ENCODE measurements at places on chromosomes 5 and 9.

GRCh38 chr9:17597977-17598376, 19.1 kb downstream of the SH3GL2 start:
- DNase-seq: no peak

GRCh38 chr5:135842737-135843136, 8.3 kb downstream of the SLC25A48 start:
- DNase-seq: no peak

GRCh38 chr9:79465156-79465555, 106.6 kb upstream of the TLE4 start:
- DNase-seq: no peak

DNA sequence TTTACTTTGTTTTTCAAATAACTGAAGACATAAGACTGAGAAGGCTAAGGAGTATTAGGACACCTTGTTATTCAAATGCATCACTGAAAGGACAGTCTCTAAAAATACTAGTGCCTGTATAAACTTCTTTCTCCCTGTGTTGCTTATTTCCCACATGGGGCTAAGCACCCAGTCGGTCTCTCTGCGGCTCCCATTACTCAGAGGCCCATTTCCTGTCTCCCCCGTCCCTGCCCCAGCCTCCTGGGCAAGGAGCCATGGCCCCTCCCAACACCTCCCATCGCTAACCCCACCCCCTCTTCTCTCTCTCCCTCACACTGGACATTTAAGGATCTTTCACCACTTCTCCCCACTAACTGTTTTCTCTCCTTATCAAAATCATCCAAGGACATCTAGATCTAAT, 81.9 kb downstream of the EBF1 start:
- DNase-seq: no peak

DNA sequence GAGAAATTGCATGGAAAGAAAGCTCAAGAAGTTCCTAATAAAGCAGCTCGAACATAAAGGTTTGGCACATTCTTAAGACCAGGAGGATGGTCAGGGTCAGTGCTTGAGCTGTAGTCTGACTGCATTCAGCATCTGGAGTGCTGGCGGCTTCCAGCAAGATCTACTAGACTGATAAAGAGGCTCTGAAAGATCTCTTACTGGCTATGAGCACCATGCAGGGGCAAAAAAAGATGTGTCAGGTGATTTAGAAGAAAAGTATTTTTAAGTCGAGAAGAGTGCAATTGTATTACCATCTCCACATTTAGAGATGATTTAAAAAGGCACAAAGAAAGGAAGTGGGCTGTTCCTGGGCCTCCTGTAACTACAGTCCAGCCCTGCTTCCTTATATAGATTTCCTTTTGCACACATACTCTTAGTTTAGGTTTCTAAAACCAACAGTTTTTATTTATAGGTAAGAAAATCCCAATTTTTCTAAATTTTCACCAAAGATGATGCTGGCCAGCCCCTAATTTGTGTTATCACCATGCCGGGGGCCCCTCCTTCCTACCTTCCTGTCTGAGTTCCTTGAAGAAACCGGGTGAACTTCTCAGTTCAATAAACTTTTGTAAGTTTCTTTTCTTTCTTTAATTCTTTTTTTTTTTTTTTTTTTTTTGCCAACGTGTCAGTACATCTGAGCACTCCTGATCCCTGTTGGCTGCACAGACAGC, 65.9 kb upstream of the PLPP1 start:
- DNase-seq: no peak

GRCh38 chr9:81602887-81603680, 86.3 kb downstream of the TLE1 start:
- DNase-seq: no peak

- no peak for DNase-seq
Measured at GRCh38 chr5:10488144-10488543, 46.5 kb downstream of the ROPN1L start.

DNA sequence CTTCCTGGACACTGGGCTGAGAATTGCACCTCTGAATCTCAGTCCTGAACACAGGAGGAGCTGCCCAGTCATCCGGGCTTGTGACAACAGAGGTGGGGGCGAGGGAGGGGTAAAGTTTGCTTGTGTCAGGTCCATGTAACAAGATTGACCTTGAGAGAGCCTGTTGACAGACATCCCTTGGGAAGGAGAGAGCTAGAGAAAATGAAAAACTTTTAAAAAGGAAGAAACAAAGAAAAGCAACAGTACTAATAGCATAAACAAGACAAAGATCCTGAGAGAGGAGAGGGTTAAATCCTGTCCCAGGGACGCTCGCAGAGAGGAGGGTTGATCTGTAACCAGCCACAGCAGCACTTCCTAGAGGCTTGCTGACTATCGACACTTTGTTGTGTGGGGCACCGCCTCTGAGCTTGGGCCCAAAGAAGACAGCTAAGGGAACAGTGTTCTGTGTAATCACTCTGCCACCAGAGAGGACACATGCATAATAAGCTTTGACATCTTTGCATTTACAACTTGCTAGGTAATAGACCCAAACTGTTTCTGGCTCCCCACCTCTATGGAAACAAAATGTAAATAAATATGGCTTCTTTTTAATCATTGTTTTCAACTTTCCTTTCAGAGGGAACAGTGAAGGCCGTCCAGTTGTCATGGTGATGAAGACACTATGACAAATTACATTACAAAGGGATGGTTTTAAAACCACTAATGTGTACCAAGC, 363.7 kb downstream of the CSNK1G3 start:
- no peak for DNase-seq

DNA sequence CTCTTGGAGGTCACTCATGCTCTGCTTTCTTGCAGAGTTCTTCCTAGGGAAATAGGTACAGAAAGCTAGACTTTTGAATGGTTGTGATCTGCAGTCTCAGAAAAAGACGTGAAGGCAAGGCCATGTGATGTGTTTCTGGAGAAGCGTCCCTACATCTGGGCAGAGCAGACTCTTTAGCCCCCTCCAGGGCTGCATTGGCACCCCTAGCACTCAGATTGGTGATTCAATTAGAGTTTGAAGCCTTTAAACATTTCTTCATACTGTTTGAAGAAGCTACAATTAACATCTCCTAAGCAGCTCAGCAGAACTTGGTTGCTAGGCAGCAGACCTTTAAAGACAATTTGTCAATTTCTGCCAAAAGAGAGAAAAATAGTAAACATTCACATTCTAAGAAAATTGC, 21.6 kb downstream of the JADE2 start:
- DNase-seq: no peak

DNA sequence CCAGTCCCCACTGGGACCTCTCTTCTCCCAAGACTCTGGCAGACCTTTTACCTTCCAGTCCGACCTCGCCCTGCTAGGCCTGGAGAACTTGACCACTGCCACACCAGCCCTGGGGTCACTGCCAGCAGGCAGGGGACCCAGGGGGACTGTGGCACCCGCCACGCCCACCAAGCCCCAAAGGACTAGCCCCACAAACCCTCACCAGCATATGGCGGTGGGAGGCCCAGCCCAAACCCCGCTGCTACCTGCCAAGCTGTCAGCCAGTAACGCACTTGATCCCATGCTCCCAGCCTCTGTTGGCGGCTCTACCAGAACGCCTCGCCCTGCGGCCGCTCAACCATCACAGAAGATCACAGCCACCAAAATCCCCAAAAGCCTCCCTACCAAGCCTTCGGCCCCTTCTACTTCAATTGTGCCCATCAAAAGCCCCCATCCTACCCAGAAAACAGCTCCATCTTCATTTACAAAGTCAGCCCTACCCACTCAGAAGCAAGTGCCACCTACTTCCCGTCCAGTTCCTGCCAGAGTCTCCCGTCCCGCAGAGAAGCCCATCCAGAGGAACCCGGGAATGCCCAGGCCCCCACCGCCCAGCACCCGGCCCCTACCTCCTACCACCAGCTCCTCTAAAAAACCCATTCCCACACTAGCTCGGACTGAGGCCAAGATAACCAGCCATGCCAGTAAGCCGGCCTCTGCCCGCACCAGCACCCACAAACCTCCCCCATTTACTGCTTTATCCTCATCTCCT, 13.1 kb downstream of the COL27A1 start:
- no peak for DNase-seq

DNA sequence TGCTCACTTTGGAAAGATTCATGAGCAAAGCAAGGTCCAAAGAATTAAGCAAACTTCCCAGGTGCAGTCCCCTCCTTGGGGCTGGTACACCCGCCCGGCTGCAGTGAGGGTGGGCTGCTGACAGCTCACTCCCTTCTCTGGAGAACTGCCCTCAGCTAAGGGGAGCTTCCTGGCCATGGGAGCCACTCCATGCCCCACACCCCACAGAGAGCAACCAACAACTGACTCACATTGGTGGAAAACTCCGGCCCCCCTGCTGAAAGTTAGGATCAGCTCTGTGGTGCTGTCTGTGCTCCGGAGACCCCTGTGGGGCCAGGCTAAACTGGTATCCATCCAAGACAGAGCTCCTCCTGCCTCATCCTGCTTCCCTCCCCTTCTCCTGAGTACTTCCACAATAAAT, 223.0 kb downstream of the GABBR2 start:
- no peak for DNase-seq

DNA sequence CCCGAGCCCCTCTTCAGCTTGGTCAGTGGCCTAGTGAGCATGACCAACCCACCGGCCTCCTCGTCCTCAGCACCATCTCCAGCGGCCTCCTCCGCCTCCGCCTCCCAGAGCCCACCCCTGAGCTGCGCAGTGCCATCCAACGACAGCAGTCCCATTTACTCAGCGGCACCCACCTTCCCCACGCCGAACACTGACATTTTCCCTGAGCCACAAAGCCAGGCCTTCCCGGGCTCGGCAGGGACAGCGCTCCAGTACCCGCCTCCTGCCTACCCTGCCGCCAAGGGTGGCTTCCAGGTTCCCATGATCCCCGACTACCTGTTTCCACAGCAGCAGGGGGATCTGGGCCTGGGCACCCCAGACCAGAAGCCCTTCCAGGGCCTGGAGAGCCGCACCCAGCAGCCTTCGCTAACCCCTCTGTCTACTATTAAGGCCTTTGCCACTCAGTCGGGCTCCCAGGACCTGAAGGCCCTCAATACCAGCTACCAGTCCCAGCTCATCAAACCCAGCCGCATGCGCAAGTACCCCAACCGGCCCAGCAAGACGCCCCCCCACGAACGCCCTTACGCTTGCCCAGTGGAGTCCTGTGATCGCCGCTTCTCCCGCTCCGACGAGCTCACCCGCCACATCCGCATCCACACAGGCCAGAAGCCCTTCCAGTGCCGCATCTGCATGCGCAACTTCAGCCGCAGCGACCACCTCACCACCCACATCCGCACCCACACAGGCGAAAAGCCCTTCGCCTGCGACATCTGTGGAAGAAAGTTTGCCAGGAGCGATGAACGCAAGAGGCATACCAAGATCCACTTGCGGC, 1.8 kb downstream of the EGR1 start:
- no peak for DNase-seq

DNA sequence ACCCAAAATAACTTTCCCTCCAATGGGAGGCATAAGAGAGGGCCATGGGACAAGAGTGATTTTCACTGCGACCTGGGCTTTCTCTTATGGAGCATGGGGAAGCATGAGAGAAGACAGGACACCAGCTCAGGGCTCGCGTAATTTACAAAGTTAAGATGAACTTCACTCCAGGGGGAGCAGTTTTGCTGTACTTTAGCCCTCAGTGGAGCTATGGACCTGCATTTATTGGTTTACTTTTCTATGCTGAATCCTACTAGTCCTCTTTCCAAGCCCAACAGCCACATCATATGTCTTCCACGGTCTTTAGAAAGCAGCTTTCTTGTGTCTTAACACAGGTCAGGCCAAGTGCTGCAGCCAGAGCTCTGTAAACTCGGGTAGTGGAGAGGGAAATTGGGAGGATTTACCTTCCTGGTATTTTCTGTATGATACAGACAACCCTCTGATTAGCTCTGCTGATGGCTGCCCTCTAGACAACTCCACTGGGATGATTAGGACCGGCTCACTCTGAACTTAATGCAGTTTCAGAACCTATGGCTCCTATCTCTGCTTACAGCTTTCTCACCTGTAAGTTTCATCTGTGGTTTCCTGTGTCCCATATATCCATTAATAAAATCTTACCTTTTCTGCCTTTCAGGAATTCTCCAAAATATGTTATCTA, 581.0 kb upstream of the RORB start:
- no peak for DNase-seq

DNA sequence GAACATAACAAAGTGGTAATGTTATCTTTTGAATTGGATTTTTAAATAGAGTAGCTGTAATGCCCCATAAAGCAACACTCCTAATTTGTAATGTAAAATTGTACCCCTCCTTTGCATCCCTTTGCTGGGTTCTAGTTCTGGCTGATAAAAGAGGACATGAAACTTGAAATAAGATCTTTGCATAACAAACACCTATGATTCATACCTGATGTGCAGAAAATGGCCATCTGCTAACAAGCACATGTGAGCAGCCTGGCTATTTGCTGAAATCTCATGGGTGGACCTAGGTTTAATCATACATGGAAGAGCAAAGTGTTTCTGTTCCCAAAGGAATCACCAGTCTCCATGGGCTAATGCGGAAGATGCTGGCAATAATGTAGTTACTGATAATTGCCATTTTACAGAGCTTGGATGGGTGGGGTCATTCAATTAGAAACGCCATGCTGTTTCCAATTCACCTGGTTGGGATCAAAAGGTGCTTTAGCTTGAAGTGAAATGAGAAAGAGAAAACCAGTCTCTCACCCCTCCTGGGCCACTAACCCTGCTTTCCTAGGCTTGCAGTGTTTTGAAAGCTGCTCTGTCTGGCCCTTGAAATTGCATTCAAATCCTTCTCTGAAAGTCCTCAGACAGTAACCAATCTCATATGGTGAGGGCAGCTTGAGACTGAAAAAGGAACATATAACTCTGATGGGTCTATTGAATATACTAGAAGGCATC, 585.1 kb downstream of the TLE4 start:
- DNase-seq: no peak

DNA sequence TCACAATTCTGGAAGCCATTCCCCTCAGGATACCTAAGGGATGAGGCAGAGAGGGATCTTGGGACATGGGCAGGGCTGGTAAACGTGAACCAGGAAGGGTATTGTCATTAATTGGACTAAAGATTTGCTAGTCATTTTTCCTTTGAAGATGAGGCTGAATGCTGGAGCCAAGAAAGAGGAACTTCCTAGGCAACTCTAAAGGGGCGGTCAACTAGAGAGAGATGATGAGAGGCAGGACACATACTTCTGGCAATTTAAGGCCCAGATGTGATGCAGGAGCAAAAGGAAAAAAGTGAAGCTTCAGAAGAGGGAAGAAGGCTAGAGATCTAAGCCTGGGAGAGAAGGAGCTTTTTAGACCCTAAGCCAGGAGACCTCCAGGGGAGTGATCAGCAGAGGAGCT, 5.6 kb downstream of the GBA2 start:
- no peak for DNase-seq

GRCh38 chr9:68999393-69000105, 14.4 kb downstream of the PRKACG start:
- DNase-seq: no peak

- no peak for DNase-seq
Measured at GRCh38 chr5:168697034-168697720, 118.0 kb upstream of the PANK3 start.
